Tongue (tissue), 3 donors: ENCODE measurements at places on chromosomes 1 and 21. TPM values are rescaled to one million over a fixed set of nuclear protein-coding genes. Genes with fewer than 3 reads are reported as not detected.

- DNase-seq = no peak
Measured at GRCh38 chr1:172342584-172343239, 77.8 kb upstream of the C1orf105 start.

GRCh38 chr1:210294999-210295745, 33.5 kb upstream of the HHAT start:
- DNase-seq = peak; percentile 89

DNA sequence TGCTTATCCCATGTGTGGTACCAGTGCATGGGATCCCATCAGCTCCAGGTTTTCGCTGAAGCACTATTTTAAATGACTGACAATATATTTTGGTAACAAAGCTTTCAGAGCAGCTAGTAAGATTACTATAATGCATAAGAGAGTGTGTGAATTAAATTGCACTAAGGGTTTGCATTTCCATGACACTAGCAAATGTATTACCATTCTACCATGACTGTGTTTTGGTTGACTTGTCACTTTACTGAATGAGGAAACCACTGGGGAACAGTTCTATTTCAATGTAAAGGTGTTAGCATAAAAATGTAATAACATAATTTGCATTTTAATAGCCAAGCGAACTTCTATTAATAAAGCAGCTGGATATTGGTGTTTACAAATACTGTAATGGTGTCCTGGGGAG, 31.7 kb upstream of the ERO1B start:
- no peak for DNase-seq

DNA sequence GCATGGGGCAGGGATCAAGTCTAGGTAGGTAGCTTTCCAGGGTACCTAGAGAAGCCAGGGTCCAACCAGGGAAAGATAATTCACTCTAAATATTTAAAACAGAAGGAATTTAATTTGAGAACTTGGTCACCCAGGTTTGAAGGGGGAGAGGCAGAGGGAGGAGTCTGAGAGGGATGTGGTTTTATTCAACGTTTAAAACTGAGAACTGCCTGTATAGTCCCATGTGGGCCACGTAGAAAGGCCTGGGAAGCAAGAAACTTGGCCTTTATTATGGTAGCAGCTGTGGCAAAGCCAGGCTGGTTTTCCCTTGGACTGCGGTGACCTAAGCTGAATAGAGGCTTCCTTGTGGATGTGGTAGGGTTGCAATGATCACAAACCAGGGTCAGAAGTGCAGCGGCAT, 42.0 kb upstream of the DUSP10 start:
- DNase-seq = no peak

DNA sequence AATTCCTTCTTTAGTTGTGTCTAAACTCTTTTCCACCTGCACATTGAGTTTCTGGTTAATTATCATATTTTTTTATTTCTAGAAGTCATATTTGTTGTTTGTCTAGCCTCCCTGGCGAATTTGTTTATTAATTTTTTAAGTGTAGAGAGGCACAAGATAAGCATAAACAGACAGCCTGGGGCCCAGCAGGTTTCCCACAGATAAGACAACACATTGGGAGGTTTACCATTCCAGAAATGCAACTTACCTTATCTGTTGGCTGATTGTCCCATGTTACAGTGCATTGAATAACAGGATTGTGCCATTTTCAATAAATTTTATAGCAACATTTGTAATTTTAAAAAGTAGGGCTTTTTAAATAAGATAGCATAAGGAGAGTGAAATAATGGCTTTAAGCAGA, 34.9 kb downstream of the COG2 start:
- no peak for DNase-seq

The UTS2 gene
- not detected for total RNA-seq
